ENCODE measurements at places on chromosomes 6 and 20.

DNA sequence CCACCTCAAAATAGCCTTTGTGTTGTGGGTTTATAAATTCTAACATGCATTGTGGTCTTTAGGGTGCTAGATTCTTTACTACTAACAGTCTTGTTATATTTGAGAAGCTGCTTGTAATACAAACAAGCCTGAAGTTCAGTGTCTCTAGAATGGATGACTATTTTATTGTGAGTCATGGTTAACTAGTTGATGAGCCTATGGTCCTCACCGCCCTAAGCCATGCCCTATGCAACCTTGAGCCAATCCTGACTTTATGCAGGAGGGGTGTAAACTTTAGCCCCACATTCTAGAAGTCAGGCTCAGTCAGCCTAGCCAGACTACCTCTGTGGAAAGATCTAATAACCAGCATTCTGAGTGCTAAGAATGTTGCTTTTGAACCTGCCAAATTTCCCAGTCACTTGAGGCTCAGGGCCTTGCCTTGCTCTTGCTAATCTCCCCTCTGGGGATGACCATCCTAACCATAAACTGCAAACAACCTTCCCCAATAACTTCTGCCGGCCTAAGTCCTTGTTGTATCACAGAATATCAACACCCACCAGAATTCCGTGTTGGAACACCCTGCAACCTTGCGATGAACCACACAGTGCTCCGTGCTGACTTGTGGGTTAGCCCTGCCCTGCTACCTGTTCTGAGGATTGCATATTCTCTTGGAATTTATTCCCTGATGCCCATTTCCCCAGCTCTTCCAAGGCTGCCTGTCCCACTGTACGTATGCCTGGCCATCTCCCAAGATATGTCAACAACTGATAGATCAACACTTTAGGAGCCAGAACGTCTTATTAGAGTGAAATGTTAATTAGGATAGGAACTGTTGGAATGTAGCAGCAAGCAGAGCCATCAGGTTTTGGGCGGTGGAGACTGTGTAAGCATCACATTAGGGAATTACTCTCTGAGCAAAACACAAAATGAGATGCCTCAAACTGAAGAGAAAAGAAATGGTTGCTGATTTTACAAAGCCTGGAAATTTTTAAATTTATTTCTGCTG is 71.7 kb upstream of the CEP85L start:
- DNase-seq: peak; percentile 17

DNA sequence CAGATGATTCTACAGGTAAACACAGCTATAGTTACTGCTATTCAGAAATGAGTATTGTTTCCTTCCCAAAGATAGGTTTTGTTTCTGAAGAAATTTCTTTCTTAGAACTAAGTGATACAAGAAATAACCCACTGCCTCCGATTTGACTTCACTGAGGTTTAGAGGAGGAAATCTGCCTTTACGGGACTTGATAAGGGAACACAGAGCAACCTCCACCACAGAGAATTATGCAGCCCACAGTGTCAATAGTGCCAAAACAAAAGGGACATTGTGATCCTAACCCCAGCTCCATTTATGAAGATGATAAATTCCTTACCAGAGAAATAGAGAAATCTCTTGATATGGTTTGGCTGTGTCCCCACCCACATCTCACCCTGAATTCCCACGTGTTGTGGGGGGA is 164.6 kb downstream of the ZNF217 start:
- DNase-seq: no peak

GRCh38 chr20:46145713-46146112 is 27.6 kb downstream of the CD40 start:
- no peak for DNase-seq

DNA sequence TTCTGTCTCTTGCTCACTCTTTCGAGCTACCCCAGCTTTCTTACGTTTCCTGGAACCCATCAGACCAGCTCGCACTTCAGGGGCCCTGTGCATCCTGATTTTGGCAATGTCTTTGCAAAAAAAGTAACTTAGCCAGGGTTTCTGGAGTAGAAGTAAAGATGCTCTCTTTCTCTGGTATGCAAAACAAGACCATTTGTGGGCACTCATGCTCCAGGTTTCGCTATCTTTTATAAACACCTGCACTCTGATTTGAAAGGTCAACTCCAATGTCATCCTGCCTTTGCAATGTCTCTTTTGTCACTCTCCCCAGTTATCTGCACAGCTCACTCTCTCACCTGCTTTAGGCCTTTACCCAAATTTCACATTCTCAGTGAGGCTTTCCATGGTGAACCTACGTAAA is 869.1 kb downstream of the QKI start:
- DNase-seq: no peak

DNA sequence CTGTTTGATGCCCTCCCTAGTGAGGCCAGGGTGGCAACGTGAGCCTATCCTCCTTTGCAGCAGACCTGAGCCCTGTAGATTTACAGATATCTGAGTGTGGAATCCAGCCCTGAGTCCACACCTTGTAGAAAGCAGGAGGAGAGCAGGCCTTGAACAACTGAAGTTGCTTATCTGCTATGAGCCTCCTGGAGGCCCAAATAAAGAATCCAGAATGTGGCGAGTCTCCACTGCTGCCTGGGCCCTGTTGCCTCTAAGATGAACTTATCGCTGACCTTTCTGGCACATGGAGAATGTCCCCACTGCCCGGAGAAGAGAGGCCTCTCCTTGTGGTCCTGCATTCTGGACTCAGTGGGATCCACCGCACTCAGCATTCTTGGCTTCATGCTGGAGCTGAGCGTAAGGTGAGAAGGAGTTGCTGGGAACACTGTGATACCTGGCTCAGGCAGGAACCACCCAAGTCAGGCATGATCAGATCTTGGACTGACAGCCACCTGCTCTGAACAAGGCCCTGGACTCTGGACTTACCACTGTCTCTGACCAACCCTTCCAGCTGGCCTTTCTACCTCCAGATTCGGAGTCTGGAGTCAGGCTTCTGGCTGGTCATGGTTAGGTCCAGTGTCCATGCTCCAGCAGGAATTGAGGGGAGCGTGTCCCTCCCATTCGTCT is 5.8 kb upstream of the MANBAL start:
- no peak for DNase-seq

DNA sequence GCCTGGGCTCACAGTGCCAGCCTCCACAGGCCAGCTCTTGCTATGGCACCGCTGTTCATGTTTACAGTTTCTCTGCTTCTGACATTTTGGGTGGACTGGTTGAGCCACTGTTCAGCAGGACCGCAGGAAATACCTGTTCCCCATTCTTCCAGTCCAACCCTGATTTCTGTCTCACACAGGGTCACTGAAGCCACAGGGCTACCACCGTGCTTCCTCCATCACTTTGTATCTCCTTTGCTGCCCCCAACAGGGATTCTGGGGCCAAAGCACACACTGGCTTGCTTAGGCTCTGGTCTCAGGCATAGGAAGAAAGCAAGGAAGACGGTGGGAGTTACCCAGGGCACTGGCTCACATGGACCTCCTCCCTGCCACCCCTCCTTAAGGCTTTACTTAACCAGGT is 164.5 kb downstream of the UNC5CL start:
- no peak for DNase-seq

GRCh38 chr6:99416892-99417767 is 8.0 kb downstream of the PNISR start:
- no peak for DNase-seq

DNA sequence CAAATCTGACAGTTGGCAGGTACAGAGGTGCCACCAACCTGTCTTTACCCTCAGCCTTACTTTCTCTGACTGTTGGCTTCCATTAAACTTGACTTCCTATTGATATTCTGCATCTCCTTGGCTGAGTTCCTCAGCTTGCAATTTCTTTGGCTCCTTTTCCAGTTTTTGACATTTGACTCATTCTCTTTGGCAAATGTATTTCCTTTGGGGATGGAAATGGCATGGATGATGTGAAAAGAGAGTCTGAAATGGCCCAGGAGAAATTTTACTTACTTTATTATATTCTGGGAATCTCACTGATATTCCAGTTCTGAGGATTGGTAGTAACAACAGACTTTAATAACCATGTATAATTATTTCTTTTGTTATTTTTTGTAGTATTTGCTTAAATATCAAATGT is 255.2 kb downstream of the CD109 start:
- peak; percentile 47 for DNase-seq

- no peak for DNase-seq
Observed at GRCh38 chr20:23410916-23411695, 10.2 kb downstream of the NAPB start.

- no peak for DNase-seq
Observed at GRCh38 chr20:64058536-64058935, 4.5 kb upstream of the TCEA2 start.

DNA sequence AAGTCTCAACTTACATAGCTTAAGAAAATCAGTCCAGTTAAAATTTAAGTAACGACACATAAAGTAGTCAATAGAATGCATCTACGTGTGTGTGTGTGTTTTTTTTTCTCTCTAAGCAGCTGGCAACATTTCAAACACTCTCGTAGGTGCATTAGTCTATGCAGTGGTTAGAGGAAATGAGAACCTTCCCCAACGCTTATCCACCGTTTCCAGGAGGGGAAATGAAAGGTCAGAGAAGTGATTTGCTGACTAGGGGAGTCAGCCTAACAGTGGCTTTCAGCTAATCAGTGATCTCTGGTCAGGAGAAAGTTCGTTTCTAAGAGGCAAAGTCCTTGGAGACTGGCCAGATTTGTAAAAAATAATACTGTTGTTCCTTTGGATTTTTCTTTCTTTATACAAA is 806.6 kb downstream of the C6orf118 start:
- no peak for DNase-seq

DNA sequence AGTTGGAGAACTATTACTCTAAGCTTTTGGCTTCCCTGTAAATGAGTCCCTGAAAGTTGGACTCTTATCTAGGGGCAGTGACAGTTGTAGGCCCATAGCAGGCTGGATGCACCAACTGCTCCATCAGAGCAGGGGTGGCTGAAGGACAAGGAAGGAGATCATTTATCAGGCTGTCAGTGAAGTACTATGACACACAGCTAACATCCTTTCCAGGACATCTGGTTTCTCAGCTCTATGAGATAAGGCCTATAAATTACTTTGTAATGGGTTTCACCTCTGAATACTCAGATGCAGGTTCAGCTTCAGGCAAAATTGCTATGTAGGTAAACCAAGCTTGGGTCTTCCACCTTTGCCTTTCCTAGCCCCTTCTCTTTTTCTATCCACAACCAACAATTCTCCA is 468.5 kb downstream of the KIF16B start:
- no peak for DNase-seq

- no peak for DNase-seq
Observed at GRCh38 chr20:63319164-63320040, 26.4 kb downstream of the COL20A1 start.

DNA sequence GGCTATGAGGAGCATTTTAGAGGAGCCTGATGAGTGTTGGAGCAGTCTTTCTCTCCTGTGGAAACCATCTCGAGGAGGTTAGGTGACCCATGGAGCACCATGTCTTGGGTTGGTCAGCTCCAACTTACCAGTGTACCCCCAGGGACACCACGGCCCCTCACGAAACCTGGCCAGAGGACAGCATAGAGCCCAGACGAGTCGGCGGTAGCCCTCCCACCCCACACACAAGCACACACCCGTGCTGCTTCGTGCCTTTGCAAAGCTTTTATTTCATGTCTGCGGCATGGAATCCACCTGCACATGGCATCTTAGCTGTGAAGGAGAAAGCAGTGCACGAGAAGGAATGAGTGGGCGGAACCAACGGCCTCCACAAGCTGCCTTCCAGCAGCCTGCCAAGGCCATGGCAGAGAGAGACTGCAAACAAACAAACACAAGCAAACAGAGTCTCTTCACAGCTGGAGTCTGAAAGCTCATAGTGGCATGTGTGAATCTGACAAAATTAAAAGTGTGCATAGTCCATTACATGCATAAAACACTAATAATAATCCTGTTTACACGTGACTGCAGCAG is 53.6 kb downstream of the EZR start:
- no peak for DNase-seq

DNA sequence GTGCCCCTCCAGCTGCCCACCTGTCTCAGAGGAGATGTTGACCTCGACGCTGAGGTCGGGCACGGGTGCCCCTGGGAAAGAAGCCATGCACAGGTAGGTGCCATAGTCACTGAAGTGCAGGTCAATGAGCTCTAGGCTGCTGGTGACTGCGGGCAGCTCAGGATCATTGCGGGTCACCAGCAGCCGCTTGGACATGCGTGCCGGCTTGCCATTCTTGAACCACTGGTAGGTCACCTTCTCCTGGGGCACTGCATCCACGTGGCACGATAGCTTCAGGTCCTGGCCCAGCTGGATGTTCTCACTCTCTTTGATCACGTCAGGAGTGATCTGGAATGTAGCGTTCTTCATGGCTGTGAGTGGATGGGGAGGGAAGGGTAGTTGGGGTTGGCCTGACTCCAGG is 45.7 kb downstream of the MDGA1 start:
- no peak for DNase-seq

GRCh38 chr6:121770943-121771342 is 335.5 kb downstream of the GJA1 start:
- DNase-seq: peak; percentile 30

DNA sequence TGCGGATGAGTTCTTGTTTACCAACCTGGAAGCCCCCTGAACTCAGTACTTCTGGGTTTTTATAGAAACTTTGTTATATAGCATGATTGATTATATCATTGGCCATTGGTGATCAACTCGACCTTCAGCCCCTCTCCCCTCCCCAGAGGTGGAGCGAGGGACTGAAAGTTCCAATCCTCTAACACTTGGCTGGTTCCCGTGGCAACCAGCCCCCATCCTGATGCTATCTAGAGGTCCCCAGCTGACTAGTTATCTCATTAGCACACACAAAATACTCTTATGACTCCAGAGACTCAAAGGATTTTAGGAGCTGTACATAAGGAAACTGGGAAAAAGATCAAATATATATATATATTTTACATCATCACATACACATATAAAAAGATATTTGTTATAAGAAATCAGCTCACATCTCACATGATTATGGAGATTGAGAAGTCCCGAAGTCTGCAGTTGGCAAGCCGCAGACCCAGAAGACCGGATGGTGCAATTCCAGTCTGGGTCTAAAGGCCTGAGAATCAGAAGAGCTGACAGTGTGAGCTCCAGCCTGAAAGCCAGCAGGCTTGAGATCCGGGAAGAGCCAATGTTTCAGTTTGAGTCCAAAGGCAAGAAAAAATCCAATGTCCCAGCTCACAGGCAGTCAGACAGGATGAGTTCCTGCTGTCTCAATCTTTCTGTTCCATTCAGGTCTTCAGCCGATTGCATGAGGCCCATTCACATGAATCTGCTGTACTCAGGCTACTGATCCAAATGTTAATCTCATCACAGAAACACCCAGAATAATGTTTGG is 179.3 kb upstream of the DTNBP1 start:
- DNase-seq: no peak

DNA sequence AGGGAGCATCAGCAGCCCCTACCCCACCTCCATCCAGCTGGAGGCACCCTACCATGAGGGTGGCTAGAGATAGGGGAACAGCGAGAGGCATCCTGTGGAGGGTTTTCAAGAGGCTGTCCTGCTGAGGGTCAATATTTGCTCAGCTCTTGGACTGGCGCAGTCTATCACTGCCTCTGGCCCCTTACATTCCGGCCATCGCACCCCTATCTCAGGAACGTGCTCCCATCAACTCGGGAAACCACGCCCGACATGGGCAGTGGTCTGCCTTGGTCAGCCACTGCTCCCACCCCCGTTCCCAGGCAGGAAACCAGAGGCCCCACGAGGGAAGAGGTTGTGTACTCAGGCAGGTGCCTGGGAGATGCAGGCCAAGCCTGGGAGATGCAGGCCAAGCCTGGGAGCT is 57.9 kb downstream of the VEGFA start:
- DNase-seq: no peak
